ENCODE measurements at places on chromosomes 4 and X. TPM values are rescaled to one million over a fixed set of nuclear protein-coding genes. Genes with fewer than 3 reads are reported as not detected.

Gene TSPAN7
- 180 TPM for polyA plus RNA-seq

Gene DMRTC1
- polyA plus RNA-seq: not detected

Gene PABPC4L
- not detected for polyA plus RNA-seq

Gene RHOXF1
- polyA plus RNA-seq: 1.6 TPM

Gene EDA
- polyA plus RNA-seq: 1.3 TPM

Gene TNIP3
- not detected for polyA plus RNA-seq

Gene DOCK11
- 37.2 TPM for polyA plus RNA-seq

Gene PAGE2B
- not detected for polyA plus RNA-seq

Gene SNCA
- polyA plus RNA-seq: 66.1 TPM

Gene SRPK3
- polyA plus RNA-seq: not detected

Gene C4orf51
- not detected for polyA plus RNA-seq

Gene TMPRSS11B
- polyA plus RNA-seq: not detected

Gene ADH7
- polyA plus RNA-seq: not detected

Gene SHOX
- not detected for polyA plus RNA-seq

All from neural cell (in vitro differentiated cells).